ENCODE measurements at places on chromosomes 6 and 20. TPM values are rescaled to one million over a fixed set of nuclear protein-coding genes. Genes with fewer than 3 reads are reported as not detected.

Gene CAPN11
- total RNA-seq, result not detected

Gene SLC44A4
- not detected for total RNA-seq

Gene NR2E1
- total RNA-seq, result not detected

Gene LST1
- 20.3 TPM for total RNA-seq

Gene VWA7
- 1.7 TPM for total RNA-seq

Gene STMND1
- not detected for total RNA-seq

Gene PRICKLE4
- not detected for total RNA-seq

Gene SIRPG
- total RNA-seq, result 34.9 TPM

Gene HLA-DMA
- total RNA-seq, result 8.5 TPM

Gene PLG
- 0.69 TPM for total RNA-seq

Gene BMP6
- total RNA-seq, result not detected

Gene CALHM6
- total RNA-seq, result 2.4 TPM

Gene WFDC2
- 1.6 TPM for total RNA-seq

Gene HTR1B
- not detected for total RNA-seq

Gene FOXQ1
- total RNA-seq, result not detected

Measured in CD4-positive, alpha-beta memory T cell (primary cell).